Posterior cingulate gyrus (tissue), 11 donors: ENCODE measurements at places on chromosomes 2 and 18.
A peak's percentile ranks its signal among the peaks of the same experiment; 100 is the strongest.

DNA sequence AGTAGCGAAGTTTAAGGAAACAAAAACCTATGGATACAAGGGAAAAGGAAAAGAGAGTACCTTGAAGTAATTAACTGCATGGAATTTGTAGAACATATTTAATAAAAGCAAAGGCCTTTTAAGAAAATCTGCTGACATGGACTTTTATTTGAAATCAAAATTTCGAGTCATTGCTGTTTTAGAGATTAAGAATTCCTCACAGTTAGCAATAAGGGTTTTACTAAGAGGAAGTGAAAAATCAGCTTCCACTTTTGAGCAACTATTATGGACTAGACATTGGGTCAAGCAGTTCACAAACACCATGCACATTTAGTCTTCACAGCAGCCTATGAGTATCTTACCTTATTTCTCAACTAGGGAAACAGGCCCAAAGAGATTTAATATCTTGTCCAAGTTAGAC lies 876.3 kb downstream of the BCL11A start:
- no peak for DNase-seq

GRCh38 chr18:25895518-25895917 lies 194.9 kb downstream of the SS18 start:
- no peak for DNase-seq

DNA sequence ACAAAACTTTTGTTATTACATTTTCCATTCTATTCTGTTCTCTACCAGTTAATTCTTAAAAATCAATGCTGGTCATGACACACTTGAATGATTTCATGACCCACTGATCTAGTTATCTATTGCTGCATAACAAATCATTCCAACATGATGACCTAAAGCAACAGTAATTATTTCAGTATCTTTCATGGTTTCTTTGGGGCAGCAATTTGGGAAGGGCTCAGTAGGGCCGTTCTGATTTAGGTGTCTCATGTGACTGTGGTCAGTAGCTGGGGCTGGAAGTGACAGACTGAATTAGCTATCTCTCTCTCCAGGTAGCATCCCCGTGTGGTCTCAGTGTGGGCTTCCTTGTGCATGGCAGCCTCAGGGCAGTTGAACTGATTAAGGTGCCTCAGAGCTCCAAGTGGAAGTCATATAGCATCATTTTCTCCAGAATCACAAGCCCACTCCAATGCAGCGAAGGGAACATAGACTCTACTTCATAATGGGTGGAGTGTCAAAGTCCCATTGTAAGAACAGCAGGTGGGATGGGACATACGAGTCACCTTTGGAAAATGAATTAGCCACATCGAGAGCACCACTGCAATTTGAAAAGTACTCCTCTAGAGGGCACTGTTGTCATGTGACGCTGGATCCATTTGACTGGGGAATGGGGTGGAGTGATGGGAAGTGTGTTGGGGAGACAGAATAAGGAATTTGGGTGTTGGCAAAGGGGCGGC lies 39.1 kb upstream of the FAM136A start:
- no peak for DNase-seq

GRCh38 chr18:12254136-12254819 lies at the start of gene CIDEA:
TSS of gene CIDEA (plus strand) at chr18:12254361. CDS start at chr18:12254384, 23 bp downstream.
- peak; percentile 85 for DNase-seq

GRCh38 chr2:230205721-230206120 lies 14.1 kb downstream of the SP110 start:
- no peak for DNase-seq

DNA sequence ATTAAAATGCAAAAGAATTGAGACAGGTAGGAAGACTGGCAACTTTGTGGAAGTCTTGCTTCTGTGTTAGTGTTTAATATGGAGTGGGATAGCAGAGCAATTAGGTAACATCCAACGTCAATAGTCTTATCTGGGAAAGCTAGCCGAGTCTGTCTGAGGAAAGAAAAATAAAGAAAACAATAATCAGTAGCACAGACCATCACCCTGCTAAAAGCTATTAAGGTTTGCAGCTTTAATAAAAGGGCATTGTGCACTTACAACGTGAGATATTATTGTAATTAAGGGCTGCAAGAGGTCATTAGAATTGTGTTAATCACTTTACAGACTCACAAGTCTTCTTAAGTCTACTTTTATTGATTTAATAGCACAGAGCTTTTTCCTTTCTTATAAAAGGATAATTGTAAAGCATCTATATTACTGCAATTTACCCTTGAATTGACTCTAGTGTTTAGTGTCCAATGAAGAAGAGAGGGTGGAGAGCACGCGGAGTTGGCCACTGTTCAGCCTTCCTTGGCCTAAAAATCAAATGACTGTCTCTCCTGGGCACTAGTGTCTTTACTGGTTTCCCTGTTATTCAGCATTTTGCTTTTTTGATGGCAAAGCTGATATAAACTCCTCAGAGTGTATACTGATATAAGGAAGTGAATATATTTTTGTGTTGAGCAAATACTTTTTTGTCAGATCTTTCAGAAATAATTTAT lies 2.0 kb downstream of the CDH7 start:
- no peak for DNase-seq

DNA sequence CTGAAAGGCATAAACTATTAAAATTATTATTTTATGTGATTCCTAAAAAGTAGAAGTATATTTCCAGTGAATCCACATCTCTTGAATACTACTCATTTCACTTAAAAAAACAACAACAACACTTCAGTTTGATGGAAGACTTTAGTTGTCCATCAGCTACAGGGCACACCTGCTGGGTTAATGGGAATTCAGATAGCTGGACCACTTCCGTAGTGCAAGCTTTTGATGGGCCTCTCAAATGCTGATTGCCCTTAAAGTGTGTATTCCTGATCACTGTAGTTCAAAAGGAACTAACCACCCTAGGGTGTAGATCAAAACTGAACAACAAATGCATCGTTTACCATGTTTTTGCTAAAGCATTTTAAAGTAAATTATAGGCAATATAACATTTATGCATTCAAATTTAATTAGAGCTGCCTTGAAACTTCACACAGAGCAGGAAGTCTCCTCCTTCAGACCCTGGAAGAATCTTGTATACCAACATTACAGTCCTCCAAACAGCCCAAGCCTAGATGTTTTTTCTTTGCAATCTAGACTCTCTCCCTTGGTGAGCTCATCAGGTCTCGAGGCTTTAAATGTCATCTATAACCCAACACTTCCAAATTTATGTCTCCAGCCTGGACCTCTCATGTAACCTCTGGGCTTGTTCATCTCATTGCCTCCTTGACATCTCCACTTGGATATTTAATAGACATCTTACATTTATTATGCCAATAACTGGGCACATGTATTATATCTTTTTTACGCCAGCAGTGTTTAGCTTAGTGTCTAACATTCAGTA lies 510.1 kb upstream of the SLC39A10 start:
- DNase-seq = no peak

GRCh38 chr2:28692411-28692810 lies 59.2 kb upstream of the PPP1CB start:
- no peak for DNase-seq

- peak; percentile 77 for DNase-seq
These were observed 16.3 kb downstream of the CNDP2 start for GRCh38 chr18:74512321-74513053.

GRCh38 chr18:79260510-79260909 lies 135.2 kb upstream of the NFATC1 start:
- no peak for DNase-seq
